Coronary artery (tissue), 2 donors: ENCODE measurements at places on chromosomes 3 and 15.

DNA sequence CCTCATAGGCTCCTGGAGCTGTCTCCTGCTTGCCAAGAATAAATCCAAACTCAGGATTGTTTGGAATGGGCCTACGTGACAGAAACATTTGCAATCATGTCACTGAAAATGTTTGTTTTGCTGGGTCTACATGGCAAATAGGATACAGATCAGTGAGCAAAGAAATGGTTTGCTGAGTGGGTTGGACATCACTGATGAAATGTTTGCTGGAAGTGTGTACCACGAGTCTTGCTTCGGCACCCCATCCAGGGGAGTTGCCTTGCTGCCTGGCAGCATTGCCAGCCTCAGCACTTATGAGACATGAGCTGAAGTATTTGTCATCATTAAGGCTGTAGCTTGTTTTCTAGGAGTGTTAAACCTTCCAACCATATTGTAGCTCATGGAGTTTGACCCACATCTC, 213.3 kb upstream of the CFAP20DC start:
- DNase-seq = no peak

DNA sequence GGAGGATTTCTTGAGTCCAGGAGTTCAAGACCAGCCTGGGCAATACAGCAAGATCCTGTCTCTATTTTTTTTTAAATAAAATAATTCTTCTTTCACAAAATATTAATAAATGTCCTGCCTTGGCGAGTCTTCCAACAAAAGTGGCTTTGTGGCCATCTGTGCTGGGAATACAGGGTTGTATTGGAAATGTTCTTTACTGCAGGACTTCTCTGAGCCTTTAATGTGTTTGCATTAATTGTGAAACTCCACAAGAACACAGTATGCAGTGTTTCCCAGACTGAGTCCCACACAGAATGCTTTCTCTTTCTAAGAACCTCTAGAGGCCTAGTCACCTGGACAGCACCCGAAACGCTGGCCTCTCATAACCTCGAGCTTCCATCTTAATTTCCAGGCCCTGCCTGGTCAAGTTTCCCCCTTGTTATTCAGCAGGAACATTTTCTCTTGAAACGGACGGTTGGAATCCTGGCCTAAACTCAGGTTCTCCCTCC, 85.4 kb upstream of the ARRDC4 start:
- no peak for DNase-seq

DNA sequence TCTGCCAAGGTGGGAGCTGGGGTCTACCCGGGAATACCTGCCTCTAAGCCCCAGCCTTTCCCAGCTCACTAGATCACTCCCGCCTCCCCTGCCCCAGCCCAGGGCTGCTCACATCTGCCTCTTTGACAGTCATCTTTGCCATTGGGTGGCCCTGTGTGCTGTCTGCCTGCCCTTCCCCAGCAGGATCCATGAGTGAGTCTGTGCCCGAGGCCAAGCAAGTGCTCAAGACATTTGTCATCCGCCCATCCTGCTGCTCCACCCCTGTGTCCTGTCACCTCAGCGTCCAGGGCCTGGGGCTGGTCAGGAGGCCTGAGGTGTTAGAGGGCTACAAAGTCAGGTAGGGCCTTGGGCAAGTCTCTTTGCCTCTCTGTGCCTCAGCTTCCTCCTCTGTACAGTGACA, 89.4 kb downstream of the LSM3 start:
- DNase-seq = no peak

GRCh38 chr15:68261241-68261640, 16.3 kb upstream of the FEM1B start:
- DNase-seq = no peak

GRCh38 chr3:45964139-45964538, 20.9 kb downstream of the CXCR6 start:
- DNase-seq = no peak

DNA sequence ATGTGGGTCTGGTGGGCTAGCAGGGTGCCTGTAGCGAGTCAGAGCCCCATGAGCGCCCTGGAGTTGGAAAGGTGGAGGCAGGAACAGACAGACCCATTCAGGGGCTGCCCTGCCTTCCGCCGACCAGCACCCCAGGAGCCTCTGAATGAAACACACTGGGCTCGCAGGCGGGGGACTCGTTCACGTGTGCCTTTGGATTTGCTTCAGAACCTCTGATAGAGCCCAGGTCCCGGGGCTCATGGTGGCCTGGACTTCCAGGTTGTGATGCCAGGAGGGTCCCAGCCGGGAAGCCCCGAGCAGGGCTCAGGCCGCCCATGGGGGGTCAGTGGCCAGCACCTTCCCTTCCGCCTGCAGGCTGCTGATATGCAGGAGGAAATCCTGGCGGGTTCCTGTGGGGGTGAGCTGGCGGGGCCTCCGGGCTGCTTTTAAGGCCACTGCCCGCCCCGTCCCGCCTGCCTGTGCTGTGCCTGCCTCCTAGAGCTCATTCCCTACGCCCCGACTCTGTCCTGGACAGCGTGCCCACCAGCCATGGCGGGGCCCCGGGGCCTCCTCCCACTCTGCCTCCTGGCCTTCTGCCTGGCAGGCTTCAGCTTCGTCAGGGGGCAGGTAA, at the start of gene STAB1:
TSS of gene STAB1 (plus strand) at position 453 of the 610 bp plus-strand sequence. CDS start at position 529, 76 bp downstream.
- DNase-seq = no peak

DNA sequence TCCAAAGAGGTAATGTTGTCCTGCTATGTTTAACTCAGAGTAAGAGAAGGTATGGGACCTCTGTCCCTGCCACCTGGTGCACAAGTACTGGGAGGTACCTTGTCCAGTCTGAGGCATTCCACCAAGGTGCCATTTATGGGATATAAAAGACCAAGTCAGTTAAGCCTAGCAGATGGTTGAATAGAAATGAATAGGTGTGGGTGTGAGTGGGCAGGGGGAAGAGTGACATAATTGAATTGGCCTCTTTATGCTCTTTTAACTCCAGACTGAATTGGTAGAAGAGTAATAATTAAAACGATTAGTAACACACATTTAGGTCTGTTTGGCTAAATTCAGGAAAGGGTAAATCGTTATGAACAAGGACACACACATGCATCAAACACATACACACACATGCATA, 562 bp downstream of the ADGRG7 start:
- DNase-seq = no peak

- no peak for DNase-seq
Measured at GRCh38 chr3:72009851-72010443, 225.0 kb upstream of the PROK2 start.

DNA sequence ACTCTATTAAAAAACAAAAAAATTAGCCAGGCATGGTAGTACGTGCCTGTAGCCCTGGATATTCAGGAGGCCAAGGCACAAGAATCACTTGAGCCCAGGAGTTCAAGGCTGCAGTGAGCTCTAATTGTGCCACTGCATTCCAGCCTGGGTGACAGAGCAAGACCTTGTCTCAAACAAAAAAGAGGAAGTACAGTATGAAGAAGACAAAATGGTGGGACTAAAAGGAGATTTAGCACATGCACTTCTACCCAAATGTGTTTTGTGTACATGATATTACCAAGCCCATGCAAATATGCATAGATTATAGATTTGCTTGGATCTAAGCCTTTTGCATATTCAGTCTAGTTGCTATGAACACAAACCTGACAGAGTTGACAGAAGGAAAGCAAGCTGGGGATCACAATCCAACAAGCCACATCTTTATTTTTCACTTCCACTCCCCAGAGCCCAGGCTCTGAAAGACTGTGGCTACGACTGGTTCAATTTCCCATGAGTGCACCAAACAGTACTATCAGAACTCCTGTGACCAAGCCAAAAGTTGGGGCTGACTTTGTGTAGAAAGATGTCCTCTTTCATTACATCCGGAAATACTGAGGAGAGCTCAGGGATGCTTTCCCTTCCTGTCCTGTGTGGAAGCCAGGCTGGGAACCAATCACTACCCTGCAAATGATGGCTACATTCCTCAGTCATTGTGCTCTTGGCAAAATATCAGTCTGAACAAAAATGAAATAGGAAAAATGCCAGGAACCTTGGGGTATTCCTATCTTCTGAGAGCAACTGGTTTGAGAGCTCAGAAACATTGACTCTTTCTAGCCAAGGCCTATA, 49.4 kb downstream of the TGM4 start:
- DNase-seq = no peak

DNA sequence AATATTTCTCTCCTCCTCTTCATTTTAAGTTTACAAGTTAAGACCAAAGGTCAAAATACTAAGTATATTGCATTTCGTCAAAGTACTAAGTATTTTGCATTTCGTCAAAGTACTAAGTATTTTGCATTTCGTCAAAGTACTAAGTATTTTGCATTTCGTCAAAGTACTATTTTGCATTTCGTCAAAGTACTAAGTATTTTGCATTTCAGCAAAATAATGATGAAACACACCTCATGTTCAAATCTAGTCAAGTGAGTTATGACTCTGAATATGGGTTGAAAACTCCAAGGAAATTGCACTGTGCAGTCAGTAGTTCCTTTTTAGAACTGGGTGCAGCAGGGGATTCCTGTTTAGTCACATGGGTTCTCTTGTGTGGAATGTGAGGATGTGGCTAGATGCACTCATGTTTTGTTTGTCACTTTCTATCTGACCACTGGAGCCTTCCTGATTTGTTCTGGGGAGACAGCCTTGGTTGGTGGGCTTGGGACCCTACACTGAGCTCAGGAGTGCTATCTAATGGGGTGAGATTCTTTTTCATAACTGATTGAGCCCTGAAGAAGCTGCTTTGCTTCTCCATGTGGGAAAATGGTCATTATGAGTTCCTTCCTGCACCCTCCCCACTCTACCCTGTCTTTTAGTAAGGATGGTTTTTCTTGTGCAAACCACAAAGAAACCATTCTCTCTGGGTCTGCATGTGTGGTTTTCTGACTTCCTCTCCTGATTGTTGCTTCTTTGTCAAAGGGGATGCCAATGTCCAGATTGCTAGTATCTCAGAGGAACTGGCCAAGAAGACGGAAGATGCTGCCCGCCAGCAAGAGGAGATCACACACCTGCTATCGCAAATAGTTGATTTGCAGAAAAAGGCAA, 73.4 kb downstream of the CCK start:
- no peak for DNase-seq

DNA sequence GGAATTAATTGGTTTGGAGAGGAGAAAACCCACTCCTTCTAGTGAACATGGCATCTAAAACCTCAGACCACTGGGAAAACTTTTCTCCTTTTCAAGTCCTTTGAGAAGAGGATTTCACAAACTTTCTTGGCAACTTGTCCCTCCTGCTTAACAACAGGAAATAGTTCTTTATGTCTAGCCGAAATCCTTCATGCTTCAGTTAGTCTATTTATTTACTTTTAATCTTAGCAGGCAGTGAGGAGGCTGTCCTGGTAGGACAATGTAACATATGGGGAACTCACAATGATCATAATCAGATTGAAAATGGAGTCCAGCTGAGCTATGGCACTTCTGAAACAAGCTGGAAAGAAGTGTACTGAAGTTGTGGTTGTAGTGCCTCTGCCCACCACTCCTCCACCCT, 50.6 kb downstream of the KY start:
- no peak for DNase-seq

DNA sequence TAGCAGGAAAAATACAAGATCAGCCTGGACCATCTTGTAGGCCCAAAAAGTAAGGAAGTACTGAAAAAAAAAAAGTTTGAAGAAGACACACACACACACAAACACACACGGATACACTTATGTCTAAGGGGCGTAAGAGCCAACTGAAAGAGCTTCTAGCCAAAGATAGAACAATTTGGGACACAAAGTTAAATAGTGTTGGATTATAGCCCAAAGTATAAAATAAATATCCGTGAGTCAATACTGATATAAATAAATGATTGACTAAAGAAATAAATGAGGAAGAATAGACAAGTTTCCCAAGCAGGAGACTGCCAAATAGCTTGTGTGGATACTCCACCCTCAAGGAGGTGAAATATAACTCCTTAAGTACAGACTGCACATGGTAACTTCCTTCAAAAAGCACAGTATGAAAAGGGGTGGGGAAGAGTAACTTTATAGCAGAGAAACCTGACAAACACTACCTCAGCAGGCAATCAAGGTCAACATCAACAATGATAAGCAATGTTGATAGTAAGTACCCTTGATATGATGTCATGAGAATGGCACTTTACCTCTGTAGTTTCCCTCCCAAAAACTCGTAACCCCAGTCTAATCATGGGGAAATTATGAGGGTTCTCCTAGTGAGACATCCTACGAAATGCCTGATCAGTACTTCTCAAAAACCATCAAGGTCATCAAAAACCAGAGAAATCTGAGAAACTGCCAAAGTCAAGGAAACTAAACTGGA, 187.3 kb upstream of the ATP11B start:
- no peak for DNase-seq

DNA sequence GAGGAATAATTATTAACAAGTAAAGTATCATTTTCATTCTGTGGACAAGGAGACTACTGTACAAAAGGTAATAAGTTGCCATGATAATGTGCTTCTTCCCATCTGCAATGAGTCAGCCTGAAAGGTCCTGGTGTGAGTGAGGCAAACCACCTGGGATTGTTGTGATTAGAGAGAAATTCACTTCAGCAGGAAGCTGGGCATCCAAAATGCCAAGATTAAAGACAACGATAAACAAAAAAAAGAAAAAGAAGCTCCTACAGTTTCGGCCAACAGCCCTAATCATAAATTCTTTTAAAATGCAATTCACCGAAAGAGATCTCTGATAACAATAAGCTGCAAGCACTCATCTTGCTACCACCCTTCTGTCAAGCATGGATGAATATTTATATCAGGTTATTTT, 507.8 kb downstream of the TUSC7 start:
- DNase-seq = no peak

DNA sequence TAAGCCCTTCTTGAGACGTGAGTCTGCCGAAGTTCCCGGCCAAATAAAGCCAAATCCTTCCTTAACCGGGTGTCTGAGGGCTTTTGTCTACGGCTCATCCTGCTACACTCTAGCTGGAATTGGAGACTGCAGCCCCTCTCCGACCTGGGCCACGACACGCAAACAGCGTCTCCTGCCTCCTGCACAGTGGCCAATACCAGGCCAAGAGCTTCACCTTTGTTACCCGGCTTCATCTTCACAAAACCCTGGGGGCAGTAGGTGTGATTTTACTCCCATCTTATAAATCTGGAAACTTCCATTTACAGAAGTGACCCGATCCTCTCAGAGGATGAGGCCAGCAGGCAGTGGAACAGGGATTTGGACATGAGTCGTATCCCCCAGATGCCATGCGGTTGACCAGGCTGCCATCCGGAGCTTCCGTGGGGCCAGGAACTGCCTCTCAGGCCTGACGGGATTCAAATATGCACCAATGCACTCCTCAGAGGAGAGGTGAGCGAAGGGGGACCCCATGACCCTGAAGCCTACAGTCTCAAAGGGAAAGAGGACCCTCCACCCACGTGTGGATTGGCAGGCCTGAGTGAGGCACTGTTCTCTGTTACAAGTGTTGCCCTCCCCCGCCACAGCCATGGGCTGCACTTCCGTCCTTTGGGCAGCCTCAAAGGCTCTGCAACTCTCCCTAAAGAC, 53.2 kb upstream of the KLF13 start:
- DNase-seq = peak; percentile 68
